ENCODE measurements at places on chromosomes 12 and 14.

GRCh38 chr12:25054783-25055144, 105.9 kb upstream of the BCAT1 start:
- DNase-seq = peak; percentile 69

GRCh38 chr14:102593061-102593824, 794 bp downstream of the RCOR1 start:
- peak; percentile 63 for DNase-seq

DNA sequence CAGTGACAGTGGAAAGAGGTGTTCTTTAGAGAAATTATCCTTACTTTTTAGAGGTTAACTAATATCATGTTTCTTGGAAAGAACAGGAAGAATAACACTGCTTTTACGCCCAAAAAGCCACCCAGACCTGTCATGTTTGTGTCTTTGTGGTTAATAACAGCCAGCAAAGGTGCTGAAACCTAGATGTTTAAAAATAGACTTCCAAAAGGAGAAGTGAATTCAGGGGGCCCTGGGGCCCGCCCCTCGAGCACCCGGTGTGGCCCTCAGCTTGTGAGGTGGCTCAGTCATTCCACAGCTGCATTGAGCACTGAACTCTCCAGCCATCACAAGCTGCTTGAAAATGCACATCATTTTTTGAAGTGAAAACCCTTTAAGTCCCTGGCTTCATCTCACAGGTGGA, 20.8 kb upstream of the AMN start:
- no peak for DNase-seq

DNA sequence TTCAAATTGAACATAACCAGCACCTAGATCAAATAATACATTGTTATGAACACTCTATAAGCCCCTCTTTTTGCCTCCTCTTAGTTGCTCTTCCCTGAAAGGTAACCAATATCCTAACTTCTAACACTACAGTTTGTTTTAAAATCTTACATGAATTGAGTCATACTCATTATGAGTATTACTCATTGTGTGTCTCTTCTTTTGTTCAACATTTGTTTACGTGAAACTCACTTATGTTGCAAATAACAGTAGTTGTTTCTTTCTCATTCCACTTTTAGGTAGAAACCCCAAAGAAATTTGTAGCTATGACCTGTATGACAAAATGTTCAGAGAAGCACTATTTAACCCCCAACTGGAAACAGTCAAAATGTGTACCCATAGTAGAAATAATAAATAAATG, 6.6 kb downstream of the LRRC9 start:
- DNase-seq = no peak

DNA sequence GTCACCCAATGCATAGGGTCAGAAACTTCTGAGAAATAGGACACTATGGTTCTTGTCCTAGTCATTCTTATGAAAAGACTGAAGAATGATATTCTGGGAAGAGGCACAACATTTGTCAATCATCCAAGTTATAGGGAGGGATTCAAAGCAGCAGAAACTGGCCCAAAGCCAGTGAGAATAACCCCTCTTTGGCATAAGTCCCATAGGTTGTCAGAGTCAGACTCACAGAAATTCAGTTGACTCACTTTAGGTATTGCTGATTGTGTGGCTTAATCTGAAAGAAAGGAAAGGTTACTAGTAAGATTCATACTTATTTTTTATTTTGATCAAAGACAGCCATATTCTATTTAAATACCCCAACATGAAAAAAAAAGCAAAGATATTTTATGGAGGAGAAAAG, 151.0 kb downstream of the SRGAP1 start:
- DNase-seq = no peak

- DNase-seq = peak; percentile 35
Observed at GRCh38 chr14:90060965-90061684, 669 bp upstream of the KCNK13 start.

DNA sequence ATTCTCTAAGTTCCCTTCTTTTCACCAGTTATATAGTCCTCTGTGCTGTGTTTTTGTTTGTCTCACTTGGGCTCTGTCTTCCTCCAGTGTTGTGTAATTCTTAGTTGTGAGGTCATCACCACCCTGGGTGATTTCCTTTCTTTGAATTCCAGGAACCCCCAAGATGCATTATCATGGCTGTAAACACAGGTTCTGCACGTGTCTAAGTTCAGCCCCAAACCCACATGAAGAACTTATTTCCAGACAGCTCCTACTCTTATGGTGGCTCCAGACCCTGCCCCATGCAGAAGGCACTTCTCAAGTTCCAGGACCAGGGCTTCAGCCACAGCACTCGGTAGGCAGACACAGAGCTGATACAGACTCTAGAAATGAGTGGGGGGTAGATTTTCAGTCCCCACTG, 560.5 kb downstream of the BCL11B start:
- no peak for DNase-seq

DNA sequence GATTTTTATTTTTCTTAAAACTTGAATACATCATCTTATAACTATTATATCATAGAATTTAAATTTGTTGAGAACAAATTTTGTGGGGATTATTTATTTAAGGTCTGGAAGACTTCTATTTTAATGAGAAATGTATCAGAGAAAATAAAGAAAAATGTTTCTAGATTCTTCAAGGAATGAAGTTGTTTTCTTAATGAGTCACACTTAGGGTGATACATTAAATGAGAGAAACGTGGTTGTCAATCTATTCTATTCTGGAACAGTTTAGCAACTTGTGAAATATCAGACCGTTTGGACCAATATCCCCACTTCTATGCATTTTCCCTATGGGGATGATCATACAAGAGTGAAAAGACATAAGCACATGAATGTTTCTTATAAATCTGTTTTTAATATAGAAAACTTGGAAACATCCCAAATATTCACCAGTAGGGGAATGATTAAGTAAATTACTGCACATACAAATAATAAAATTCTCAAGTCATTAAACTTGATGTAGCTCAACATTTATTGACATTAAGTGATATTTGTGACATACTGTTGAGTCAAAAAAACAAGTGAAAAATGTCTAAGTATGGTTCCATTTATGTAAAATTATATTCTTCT, 88.5 kb downstream of the E2F7 start:
- DNase-seq = no peak

DNA sequence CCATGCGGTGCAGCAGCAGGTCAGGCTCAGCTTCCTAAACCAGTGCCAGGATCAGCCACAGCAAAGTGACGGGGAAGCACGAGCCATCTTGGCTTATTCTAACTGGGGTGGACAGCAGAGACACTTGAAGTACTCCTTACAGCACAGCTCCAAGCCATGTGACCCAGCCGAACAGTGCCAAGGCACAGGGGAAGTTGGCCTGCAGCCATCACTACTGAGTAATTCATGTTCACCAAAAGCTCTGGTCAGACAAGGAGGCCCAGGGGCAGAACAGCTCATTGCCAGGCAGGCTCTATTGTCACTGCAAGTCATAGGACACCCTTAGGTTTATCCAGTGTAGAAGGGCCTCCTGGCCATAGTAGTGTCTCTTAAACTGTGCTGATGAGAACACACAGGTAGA, 23.4 kb upstream of the SLC35F4 start:
- DNase-seq = no peak

GRCh38 chr12:94980577-94980976, 22.9 kb downstream of the NDUFA12 start:
- no peak for DNase-seq

DNA sequence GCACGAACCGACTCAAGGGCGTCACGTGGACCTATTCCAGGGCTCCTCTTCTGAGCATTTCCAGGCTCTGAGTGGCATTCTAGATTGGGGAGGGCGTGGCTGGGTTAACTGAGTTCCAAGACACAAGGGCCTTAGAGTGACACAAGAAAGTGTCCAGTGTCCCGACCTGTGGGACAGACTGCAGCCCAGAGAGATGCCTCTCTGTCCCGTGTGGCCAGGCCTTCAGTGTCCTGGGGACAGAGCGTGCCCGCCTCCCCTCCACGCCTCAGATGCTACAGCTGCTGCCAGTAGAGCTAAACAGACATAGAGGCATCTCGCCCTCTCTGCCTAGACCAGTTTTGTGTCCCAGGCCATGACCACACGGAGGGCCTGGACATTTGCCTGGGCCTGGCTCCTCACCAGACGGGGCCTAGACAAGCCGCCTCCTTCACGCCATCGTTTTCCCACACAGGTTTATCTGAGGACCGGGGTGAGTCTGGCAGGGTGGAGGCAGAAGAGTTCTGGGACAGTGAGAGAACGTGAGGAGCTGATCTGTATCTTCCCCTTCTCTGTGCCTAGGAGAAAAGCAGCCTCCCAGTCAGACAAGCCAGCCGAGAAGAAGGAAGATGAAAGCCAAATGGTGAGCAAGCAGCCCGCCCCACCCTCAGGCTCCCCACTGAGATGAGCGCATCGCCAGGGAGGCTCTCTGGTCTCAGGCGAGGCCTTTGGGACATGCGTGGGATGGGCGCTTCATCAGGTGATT, 27.1 kb downstream of the DEGS2 start:
- DNase-seq = no peak

GRCh38 chr12:113142173-113142885, 6.8 kb upstream of the RASAL1 start:
- no peak for DNase-seq

GRCh38 chr12:24444634-24445033, 495.2 kb upstream of the SOX5 start:
- DNase-seq = no peak
